ENCODE measurements at places on chromosomes 1 and 21.

DNA sequence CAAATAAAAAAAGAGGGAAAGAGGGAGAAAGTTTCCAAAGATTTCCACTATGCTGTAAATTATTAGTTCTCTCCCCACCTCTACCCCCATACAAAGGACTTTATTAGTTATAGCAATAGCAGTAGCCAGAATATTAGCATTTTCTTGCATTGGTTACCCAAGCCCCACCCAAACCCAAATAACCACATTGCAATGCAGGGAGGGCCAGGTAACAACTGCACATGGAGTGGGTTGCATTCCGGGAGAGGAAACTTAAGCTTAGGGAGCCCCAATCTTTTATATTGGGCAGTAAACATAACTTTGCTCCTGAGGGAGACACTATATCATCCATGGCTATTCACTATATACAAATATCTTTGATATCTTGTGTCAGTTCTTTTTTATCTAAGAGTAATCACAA lies 6.0 kb downstream of the ADIPOR1 start:
- DNase-seq, result no peak

GRCh38 chr1:198597690-198598430 lies 41.0 kb upstream of the PTPRC start:
- DNase-seq, result no peak

DNA sequence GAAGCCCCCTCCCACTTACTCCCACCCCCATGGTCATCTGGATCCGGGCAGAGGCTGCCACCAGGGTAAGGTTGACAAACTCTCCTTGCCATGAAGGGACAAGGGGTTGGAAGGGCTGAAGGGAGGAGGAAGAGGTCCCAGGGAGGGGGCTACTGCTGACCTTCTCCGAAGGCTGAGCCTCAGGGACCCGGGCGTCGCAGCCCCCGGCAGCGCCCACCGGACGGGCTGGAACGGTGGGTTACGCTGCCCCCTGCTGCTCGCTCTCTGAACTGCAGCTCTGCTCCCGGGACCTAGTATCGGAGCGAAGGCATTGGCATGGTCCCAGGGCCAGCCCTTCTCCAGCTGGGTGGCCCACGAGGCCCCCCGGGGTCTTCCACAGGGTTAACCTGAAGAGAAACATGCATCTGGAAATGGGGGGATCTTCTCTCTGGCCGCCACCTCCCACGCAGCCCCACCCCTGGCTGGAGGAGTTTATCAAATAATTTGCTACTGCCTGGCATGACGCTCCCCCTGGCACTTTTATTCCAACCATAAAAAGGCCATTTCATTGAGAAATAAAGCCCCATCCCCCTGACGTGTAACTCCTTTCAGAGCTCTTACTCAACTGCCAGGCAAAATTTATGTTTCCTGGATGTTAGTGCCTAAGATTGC lies 70.4 kb upstream of the TARDBP start:
- peak; percentile 72 for DNase-seq

DNA sequence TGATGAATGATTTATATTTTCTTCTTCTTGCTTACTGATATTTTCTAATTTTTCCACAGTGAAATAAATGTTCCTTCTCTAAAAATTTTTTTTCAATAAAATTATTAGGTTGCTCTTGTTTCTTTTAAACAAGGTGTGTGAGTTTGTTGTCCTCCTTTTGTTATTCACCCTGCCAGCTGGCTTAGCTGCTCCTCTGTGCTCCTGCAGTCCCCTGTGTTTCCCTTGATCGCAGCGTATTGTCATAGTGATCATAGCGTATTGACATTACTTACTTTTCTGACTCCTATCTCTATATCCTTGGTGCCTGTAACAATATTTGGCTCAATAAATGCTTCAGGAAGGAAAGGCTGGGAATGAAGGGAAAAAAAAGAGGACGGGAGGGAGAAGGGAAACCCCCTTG lies 24.9 kb upstream of the PODN start:
- no peak for DNase-seq

DNA sequence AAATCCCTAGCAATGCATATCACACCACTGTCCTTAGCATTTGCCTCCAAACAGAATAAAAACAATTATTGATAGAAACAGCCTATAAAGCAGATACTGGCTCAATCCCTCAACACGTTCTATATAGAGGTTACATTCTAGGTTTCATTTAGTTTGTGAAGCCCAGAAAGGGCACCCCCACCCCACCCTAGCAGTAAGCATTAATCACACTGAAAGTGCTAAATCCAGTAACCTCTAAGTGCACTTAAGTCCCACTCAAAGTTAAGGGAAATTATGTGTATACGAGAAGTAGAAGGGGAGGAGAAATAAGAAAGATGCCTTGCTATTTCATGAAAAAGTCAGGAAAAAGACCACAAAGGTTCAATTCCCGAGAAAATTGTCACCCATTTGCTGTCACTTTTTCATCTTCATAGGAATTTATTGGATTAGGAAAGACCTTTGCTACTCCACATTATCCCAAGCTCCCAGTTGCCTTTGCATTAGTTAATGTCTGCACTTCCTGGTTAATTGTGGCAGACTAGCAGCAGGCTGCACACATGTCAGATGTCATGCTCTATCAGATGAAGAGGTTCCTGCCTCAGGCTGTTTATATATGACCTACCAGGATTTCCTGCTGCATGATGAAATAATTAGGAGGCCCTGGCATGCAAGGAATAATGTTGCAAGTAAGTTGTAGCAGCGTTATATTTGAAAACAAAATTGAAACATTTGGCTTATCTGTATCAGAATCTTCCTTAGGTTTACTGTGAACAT lies 54.5 kb upstream of the LHX8 start:
- DNase-seq, result no peak

DNA sequence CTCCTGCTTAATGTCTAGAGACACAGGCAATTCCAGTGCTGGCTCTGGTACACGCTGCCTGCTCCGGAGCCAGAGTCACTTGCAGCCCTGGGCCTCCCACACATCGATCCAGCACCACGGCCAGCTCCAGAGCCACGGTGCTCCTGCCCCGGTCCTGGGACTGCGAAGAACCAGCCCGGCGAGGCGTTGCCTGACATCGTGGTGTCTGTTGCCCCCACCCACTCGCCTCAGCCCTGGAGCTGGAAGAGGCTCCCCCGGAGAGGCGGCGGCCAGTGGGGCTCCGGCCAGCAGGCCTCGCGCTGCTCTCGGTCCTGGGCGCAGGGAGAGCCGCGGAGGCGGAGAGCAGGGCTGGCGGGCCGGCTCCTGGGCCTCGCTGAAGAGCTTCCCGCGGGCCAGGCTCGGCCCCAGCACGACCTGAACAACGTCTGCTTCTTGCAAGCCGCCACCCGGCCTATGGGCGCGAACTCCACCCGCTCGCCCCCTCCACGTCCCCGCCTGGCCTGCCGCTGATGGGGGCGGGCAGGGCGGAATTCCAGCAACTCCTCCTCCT lies 364.8 kb downstream of the CEP170 start:
- no peak for DNase-seq

DNA sequence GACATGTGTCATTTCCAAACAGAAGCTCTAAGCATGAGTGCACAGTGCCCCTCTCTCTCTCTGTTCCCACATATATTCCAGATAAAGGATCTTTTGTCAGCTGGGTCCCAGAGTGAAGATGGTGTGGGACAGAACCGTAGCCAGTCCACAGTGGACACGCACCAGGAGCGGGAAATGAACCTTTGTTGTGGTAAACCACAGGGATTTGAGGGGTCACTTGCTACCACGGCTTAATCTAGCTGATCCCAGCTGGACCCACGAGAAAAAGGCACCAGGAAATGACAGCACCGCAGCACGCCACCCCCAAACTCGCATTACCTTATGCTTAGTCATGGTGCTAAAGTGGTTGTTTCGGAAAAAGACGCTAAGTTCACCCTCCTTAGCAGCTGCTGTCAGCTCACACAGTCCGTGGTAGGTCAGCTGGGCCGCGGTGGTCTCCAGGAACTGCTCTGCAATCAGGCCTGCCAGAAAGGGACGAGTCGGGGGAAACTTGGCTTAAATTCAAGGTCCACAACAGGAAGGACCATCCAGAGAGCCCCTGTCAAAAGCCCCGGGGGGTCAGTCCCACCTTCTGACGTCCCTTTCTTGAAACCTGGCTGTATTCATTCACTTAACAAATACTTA lies 7.5 kb downstream of the MINDY1 start:
- no peak for DNase-seq

GRCh38 chr1:23585321-23586022 lies 26.2 kb upstream of the ID3 start:
- no peak for DNase-seq

DNA sequence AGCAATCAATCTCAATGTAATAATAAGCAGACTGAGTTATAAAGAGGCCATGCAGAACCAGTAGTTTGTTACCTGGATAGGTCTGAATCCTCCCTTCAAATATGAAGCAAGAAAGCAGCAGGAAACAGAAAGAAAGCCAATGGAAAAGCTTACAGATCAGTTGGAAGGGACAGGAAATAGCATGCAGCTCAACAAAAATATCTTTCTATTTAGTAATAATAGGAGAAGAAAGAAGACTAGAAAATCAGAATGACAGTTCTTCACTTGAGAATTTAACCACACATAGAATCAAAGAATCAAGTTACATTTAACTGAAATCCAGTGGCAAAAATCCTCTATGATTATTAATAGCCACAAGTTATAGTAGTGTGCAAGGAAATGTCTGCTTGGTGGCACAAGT lies 194.4 kb downstream of the EIF4G3 start:
- no peak for DNase-seq

- no peak for DNase-seq
Observed at GRCh38 chr1:158818975-158819431, 12.1 kb upstream of the MNDA start.

- DNase-seq, result peak; percentile 97
Observed at GRCh38 chr1:16913833-16914662, 7.7 kb upstream of the CROCC start.

DNA sequence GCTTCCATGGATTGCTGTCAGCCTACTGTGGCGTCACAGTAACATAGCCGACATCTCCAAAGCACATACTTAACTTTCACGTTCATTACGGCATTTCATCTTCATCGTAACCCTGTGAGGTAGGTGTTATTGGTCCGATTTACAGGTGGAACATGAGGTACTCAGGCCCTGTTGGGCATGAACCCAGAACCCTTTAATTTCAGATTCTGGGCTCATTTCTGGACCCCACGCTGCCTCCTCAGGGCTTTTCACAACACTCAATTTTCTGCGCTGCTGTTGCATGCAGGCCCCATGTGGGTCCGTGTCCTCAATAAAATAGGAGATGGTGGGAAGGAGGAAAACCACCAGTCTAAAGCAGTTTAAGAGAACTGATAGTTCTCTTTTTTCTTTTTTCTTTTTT lies 39.6 kb downstream of the UBE2T start:
- no peak for DNase-seq

GRCh38 chr1:58848818-58849411 lies 65.1 kb upstream of the JUN start:
- no peak for DNase-seq

DNA sequence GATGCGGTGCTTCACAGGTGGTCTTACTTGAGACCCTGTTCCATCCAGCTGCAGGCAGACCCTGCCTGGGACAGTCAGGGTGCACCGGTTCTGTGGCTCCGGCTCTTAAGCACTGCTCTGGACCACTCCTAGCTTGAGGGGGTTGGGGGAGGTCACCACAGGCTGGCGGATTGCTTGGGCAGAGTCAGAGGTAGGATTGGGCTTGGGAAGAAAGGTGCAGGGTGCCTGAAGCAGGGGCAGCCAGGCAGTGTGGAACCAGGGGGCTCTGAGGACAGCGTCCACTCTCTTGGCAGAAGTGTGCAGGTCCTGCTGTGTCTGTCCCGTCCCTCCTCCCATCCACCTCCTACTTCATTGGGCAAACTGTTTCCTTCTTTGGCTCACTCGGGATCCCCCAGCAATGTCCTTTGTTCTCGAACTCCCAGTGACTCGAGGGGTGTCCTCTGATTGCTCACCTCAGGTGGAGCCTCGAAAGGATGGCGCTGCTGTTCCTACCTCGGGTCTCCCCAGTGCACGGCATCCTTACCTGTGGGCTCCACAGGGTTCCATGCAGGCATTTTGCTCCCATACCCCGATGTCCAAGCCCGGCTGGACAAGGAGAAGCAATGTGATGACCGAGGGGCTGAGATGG lies 1.7 kb downstream of the PDXK start:
- DNase-seq, result no peak

GRCh38 chr21:20341431-20341830 lies 656.8 kb upstream of the NCAM2 start:
- DNase-seq, result no peak

DNA sequence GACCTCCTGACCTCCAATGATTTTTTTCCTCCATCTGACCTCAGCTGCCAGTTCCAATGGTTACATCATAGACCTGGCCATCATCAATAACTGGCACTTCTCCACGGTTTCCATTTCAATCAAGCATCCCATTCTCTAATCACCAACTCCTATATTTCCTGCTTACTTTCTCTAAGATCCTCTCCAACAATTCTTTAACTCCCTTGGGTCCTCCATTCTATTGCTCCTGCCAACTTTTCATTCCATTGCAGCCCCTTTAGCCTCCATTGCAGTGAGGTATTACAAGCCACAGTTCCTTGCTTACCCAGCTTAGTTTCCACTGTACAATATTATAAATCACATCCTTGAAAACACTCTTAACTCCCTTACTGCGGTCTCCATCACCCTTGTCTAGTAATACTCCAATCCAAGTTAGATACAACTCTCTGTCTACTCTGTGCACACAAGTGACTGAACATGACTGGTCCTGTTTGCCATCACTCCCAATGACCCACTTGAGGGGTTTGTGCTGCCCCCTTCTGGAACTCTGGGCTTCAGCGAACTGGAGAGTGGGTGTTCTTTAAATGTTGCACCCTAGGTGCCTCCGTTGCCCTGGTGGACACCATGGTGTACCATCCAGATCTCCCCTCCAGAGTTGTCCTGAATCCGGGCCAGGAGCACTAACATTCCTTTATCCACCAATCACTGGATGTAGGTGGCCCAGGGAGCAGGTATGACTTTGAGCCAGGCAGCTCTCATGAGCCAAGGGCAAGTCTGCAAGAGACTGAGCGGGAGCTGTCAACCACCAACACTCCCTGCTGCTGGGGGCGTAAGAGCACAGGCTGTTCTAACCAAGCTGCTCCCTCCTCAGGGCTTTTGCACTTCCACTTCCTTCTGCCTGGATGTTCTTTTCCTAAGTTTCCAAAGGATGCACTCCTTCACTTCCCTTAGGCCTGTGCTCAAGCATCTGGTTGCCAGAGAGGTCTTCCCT lies 3.7 kb upstream of the FNDC7 start:
- no peak for DNase-seq

DNA sequence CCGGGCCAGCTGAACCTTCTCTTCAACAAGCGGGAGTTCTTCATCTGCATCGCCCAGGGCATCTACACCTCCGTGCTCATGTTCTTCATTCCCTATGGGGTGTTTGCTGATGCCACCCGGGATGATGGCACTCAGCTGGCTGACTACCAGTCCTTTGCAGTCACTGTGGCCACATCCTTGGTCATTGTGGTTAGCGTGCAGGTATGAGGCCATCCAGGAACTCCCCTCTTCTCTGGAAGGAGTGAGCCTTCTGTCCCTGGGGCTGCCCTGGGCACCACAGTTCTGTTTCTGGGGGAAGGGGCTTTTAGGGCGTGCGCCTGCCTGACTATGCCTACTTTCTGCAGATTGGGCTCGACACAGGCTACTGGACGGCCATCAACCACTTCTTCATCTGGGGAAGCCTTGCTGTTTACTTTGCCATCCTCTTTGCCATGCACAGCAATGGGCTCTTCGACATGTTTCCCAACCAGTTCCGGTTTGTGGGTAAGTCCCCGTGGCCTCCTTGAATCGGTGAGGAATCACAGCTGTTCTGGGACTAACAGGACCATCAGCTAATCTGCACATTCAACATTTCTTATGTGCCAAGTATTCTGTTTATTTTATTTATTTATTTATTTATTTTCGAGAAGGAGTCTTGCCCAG lies 21.1 kb downstream of the ATP8B2 start:
- no peak for DNase-seq

All from stimulated activated CD8-positive, alpha-beta memory T cell treated with anti-CD3 and anti-CD28 coated beads, Interleukin-15, amount 100 ng/mL, for 24 hours (primary cell).